ENCODE measurements at places on chromosomes 12 and 14.
A peak's percentile ranks its signal among the peaks of the same experiment; 100 is the strongest.

- peak; percentile 54 for DNase-seq
Observed at GRCh38 chr14:91349481-91350074, 68.0 kb downstream of the CCDC88C start.

DNA sequence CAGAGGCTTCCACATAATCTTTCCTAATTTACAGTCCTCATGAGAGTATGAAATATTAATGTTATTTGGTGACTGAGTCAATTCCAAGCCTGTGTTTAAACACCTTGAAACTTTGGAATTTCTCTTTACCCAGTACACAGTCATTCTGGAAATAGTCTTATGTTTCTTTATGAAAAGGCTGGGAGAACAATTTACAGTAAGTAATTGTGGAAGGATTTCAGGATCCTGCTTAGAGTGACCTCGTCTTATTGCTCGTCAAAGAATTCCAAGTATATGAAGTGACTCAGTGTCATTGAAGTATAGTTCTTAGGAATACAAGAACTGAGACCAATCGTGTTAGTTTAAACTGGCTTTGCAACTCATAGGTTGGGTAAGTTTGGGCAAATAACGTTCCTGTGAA, 634.2 kb downstream of the SLC16A7 start:
- DNase-seq: no peak

- DNase-seq: no peak
Observed at GRCh38 chr12:14239935-14240872, 125.3 kb upstream of the ATF7IP start.

DNA sequence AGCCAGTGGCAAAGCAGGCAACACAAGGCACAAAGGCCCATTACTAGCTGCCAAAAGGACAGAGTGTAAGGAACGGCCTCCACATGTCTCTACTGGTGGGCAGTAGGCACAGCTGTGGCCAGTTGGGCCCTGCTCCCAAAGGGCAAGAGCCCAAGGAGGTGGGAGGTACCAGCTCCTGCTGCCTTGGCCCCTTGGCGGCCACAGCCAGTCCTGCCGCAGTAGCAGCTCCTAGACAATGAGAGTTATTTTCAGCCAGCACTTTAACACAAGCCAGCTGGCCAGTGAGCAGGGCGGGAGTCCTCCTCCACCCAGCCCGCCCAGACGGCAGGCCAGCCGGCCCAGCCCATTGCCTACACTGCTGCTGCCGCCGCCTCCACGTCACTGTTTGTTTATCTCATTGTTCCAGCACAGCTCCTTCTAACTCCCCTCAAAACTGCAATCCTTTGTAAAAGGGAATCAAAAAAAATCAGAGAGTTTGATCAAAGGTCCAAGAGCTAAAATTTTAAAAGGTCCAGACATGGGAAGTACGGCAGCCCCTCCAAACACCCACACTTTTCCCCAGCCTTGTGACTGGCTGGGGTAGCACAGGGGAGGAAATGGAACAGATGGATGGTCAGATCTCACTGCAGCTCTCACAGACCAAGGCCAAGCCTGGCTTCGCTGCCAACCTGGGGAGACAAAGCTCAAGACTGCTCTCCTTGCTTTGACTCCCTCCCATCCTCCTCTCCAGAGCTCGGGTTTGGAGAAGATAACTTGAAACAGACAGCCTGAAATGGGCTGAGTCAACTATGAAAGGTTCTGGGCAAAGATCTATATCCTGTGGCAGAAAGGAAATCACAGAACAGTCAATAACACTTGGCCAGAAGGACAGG, 33.5 kb downstream of the FMNL3 start:
- DNase-seq: no peak

- no peak for DNase-seq
Observed at GRCh38 chr12:98296462-98297079, 218.8 kb upstream of the TMPO start.

GRCh38 chr14:104314251-104314941, 176.0 kb downstream of the KIF26A start:
- no peak for DNase-seq

DNA sequence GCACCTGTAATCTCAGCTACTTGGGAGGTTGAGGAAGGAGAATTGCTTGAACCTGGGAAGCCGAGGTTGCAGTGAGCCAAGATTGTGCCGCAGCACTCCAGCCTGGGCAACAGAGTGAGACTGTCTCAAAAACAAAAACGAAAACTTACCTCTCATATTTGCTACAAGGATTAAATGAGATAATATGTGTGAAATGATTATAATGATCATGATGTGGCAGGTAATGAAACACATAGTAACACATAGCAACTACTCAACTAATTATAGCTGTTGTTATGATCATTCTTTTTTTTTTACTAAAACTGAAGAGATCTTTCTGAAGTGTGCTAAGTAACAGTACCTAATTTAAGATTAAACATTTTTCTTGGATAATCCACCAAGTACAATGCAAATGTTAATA, 30.1 kb downstream of the RPGRIP1 start:
- no peak for DNase-seq

DNA sequence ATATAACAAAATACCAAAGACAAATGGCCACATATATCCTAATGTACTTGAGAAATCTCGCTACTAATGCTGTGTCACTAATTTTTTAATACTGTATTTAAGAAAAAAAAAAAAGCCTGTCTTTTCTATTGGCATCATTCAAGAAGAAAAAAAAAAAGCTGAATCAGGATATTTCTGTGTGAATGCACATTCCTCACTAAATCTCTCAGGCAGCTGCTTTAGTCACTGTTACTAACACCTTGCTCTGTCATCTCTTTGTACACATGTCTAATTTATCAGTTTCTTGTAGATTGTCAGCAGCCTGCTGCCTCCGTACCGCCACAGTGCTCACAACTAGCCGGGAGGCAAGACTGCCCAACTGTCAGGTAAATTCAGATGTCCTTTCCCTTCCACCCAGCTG, 32.0 kb upstream of the FGD4 start:
- DNase-seq: no peak

DNA sequence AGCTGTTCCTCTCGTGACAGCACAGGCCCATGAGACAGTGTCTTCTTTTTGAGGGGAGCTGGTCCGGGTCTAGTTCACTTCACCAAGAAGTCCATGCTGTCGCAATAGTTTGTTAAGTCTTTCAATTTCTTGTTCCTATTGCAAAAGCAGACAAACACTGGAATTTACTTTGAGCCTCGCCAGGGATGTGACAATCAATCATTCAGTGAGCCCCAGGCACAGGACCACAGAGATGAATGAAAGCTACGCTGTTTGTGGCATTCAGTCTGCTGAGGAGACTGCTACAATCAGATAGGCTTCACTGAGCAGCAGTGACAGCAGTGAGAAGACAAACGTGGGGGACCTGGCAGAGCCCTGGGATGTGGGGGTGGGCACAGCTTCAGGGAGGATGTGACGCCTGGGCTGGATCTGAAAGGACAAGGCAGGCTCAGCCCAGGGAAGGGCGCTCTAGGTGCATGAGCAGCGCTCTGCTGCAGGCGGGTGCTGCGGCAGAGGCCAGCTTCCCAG, 35.5 kb downstream of the TCTN1 start:
- DNase-seq: no peak

DNA sequence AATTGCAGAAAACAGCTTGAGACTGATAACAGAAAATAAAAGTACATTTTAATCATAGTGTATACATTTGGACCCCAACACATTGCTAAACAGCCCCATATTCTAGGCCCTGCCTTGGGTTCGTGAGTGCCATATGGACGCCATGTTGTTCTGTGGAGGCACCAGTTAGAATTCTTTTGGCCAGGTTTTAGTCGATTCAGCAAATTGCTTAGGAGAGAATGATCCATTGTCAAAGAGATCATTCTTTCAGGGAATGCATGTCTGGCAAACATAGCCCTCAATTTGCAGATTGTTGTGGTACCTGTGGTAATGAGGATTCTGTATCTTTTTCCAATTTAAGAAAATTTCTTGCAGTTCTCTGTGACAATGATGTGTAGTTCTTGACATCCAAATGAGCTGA, 183.6 kb upstream of the DDHD1 start:
- DNase-seq: no peak

- DNase-seq: peak; percentile 49
Observed at GRCh38 chr14:91947475-91948184, at the start of gene FBLN5. Gene FBLN5, minus strand, starts transcription at chr14:91947694. Its CDS starts 465 bp downstream, at chr14:91947229.
